Adrenal gland (tissue), 19 donors: ENCODE measurements at places on chromosomes 12 and 14. TPM values are rescaled to one million over a fixed set of nuclear protein-coding genes. Genes with fewer than 3 reads are reported as not detected.

DNA sequence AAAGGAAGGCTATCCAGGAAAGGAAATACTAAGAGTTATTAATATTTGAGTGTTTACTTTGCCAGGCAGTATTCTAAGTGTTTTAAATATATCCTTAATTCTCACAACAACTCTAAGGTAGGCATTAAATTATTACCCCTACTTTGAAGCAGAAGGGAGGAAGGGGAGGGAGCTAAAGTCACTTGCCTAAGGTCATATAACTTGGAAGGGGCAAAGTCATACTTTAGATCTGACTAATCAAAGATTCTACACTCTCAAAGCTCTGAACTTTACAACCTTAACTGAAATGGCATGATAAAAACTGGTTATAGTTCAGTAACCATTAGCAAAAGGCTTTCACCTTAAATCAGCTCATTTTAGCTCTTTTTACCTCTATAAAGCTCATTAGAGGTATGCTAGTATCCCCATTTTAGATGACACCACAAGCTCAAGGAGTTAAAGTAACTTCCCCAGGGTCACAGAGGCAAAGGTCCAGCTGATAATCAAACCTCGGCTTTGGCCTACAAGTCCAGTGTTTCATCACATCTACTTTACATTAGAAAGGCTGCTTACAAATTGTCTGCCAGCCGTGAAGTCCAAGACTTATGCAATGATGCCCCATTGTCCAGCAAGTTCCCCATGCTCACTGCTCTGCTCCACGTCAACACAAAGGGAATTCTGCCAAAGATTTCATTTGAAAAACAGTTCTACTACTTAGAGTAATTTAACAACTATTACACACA lies 223.9 kb downstream of the MED13L start:
- DNase-seq = peak; percentile 57

DNA sequence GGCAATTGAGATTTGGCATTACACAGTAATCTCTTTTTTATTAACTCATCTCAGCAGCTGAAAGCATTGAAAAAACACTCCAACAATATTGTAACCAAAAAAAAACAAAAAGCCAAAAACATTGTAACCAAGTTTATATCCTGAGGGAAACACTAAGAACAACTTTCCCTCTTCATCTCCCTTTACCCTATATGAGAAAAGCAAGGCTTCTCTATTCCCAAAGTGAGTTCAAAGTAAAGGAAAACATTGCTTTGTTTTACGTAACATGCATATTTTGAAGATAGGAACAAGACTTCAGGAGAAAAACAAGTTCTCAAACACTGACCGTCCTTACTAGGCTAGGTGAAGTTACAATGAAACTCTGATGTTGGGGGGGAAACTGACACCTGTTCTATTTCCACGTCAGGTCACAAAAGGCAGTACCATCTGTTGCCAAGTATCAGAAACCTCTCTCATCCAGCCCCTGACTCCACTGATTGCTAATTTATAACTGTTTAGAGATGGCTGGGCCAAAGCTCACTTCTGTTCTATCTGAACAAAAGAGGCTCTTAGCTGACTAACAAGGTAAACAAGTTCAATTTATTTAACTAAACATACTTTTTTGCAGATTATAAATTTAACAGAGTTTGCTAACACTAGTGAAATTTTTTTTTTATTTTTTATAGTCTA lies 67.9 kb upstream of the PLXNC1 start:
- DNase-seq = no peak

- DNase-seq = no peak
Observed at GRCh38 chr12:57232156-57232756, 2.7 kb downstream of the SHMT2 start.

DNA sequence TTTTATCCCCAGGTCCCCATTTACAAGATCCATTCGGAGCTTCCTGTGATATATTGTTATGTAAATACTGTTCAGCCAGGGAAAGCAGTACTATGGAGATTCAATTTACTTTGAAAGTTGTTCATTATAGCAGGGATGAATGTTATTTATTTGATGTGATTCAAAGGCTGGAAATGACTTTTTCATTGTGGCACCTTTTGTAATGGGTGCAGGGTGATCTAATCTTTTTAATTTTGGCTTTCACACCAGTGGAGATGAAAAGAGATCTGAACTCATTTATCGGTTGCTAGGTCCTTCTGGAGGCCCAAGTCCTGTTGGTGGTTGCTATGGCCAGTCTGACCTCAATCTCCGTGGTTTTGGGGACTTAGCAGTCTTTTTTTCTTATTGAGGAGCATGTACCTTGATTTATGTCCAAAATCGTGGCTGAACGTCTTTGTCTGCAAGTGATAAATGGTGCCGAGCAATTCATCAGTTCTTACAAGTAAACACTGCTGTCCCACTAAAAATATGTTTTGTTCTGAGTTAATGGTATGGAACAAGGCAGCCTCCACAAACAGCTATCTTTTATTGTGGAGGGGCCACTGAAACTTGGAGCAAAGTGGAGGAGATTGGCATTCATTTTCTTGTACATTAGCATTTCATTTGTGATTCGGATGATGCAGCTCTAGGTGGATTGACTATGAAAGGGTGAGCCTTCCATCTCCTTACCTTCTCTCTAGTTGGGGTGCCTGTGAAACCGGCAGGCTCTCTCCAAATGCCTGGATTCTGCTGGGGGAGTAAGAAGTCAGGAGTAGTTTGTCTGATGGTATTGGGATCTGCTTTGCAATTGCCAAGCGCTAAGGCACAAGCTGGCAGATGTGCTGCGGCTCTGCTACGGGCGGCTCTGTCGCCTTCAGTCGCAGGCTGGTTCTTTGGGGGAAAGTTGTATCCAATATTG lies 2.0 kb downstream of the RMST start:
- DNase-seq = no peak

GRCh38 chr14:47778631-47779030 lies 103.2 kb upstream of the MDGA2 start:
- DNase-seq = no peak

DNA sequence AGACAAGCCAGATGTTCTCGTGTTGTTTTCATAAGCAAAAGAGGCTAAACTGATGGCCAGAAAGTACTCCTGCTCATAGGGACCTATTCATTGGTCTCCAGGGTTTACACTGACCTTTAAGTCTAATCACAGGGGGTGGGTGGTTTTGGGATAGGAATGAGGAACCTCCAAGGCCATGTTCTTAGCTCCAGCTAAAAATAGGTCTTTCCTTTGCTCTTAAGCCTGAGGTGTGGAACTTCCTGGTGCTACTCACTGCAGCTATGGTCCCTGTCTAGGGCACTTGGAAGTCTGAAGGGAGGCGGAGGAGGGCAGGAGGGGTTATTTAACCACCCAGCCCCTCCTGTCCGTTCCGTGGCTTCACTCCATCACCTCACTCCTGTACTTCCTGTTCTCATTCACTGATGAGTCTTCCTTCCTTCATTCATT lies 18.6 kb downstream of the GPRC5A start:
- no peak for DNase-seq

GRCh38 chr12:118164798-118165486 lies 29.0 kb downstream of the PEBP1 start:
- no peak for DNase-seq

GRCh38 chr12:108468196-108468968 lies 46.7 kb upstream of the FICD start:
- no peak for DNase-seq

DNA sequence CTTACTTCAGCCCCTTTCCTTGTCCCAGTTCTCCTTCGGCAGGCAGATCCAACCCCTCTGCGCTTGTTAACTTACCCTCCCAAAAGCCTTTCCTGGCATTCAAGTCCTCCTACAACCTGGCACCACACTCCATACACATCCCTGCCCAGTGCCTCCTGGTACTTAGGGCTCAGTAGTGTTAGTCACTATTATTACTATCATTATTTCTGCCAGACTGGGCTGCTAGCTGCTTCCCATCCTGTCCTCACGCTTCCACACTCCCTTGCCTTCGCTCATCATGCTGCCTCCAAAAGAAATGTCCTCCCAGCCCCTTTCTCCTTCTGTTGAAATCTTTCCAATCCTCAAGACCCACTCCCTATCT lies 1.6 kb upstream of the HDAC7 start:
- DNase-seq = no peak

DNA sequence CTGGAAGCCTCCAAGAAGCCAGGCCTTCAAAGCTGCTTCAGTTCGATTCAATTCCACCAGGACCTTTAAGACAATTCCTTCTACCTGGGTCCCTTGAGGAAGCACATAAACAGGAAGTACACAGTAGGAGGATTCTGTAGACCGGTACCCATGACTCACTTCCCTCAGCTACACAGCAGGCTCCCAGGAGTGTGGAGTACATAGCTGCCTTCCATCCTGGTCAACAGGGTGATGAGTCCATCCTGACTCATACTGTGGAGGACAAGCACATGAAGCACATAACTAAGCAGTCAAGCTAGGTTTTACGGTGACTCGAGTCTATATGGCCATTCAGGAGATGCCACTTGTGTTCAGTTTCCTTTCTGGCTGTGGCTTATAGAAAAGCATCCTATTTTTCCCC lies 197.6 kb upstream of the RBM19 start:
- DNase-seq = peak; percentile 6

DNA sequence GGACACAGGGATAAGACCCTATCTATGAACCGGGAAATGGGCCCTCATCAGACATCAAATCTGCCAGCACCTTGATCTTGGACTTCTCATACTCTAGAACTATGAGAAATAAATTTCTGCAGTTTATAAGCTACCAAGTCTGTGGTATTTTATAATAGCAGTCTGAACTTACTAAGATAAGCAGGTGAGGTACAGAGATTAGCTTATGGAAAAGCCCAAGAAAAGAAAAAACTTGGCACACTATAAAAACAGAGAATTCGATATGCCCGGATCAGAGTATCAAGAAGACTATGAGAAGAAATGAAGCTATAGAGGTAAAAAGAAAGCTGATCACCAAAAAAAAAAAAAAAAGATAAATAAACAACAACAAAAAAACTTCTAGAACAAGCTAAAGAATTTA lies 52.6 kb downstream of the EEA1 start:
- DNase-seq = no peak

ARHGEF25 gene
- 13.9 TPM for total RNA-seq

A2ML1 gene
- not detected for total RNA-seq
